AG09319 (cell line): ENCODE measurements at places on chromosomes 7 and 10.

- DNase-seq = no peak
Observed at GRCh38 chr10:112389271-112389822, 15.4 kb downstream of the ACSL5 start.

DNA sequence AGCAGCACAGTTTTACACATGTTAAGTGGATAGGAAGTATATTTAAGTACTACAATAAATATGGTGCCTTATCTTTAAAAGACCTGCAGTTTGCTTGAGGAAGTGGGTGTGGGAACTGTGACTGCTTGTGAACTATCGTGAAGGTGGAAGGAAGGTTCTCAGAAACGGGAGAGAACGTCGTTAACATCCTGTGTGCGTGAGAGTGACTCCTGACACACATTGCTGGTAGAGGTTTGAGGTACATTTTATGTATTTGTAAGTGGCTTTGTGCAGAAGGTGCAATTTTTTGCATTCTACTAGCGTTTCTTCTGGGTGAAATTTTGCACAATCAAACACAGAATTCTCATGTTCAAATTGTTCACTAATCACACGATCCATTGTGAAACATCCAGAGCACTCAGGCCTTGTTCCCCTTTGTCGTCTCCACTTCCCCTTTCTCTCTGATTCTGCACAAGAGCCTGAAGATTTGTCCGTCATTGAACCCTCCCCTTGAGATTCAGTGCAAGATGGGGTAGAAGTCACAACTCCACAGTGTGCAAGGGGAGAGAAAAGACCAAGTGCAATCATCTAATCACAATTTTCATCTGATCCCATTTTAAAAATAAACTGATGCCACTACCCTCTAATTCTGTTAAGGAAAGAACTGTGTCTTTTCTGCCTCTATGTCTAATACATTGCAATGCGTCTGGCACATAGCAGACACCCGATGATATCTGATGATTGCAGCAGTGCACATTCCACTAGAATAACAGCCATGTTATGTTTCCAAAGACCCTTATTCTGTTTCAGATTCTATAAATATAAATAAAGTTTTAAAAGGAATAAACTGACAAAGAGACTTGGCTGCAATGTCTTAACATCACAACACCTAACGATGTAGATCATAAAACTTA lies 279.9 kb downstream of the NEBL start:
- DNase-seq = no peak

GRCh38 chr10:116783011-116783655 lies 40.8 kb upstream of the HSPA12A start:
- DNase-seq = no peak

DNA sequence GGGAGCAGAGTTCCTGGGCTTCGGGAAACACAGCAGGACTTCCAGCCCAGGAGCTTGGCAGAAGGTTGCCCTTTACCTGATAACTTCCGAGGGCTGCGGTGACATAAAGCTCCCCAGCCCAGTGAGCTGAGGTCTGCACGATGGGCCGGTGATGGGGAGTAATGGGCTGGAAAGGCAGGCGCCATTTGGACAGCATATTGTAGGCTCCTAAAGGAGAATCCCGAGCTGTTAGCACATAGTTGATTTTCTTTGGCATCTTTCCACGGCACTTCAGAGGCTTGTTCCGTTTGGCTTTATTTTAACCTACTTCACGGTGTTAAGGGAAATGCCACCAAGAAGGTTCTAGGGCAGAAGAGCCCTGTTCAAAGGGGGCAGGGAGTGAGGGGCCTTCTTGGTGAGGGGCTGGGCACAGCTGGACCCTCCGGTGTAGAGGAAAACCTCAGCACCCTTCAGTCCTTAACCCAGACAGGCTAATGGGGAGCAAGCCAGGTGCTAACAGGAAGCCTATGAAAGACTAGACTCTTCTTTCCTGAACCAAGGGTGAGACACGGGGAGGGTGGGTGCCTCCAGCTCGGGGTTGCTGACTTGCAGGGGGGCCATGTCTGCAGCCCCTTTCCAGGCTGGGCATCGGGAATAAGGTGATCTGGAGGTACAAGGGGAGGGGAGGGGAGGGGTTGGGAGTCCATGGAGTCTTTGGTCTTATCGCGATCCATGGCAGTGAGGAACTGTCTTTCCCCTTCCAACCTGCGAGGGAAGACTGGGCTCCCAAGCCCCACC lies 347.7 kb downstream of the GLRX3 start:
- DNase-seq = no peak

DNA sequence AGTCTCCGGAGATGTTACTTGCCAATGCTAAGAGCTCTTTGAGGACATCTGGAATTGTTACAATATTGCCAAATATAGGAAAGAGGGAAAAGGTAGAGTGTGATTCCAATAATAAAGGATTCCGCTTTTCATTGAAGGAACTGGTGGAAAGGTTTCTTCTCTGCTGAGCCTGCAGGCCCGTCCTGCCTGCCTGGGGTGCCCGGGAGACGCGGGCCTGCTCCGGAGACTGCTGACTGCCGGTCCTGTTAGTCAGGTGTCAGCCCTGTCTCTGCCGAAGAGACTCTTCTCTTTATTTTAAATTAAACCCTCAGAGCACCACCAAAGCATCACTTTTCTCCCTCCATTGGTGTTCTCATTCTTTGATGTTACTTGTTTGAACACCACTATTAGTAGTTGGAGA lies 2.2 kb downstream of the EGFR start:
- no peak for DNase-seq

DNA sequence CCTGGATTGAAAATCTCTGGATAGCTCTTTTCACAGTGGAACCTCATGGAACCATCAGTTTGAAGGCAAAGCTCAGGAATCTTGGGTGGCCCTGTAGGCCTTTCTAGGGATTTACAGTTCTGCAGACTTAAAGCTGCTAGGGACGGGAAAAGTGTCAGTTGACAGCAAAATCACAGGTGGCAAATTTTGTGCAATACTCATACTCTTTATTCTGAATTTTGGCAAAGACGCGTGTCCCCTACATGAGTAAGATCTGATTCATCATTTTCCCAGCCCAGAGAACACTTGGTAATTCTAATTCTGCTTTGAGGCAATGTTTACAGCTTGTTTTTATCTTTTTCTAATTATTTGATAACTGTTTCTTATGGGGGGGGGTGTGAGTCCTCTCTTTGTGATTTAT lies 3.6 kb downstream of the LRRC17 start:
- no peak for DNase-seq
